Immature natural killer cell (primary cell): ENCODE measurements at places on chromosomes 7 and 10. TPM values are rescaled to one million over a fixed set of nuclear protein-coding genes. Genes with fewer than 3 reads are reported as not detected.

SPDYE5 gene
- not detected for polyA plus RNA-seq

DNA sequence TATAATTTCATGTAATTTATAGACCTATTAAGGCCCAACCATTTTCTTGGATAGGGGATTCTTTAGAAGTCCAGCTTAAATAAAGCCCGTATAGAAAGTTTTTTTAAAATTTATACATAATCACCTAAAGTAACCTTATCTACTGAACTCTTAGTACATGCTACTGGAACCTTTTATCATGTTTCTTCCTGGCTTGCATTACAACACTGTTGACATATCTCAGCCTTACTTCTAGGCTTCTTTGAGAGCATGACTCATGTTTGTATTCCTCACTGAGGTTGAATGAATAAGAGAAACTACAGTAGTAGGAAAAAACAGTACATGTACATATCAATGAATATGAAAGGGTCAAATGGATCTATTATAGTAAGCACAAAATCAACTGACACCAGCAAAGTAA lies 8.2 kb upstream of the MAGI2 start:
- H3K4me1 ChIP-seq, result no peaks in the 10 kb centered on the region
- no peaks in the 10 kb centered on the region for H3K36me3 ChIP-seq
- H3K27me3 ChIP-seq, result no peaks in the 10 kb centered on the region
- no peak overlapping the region for H3K4me3 ChIP-seq

DNA sequence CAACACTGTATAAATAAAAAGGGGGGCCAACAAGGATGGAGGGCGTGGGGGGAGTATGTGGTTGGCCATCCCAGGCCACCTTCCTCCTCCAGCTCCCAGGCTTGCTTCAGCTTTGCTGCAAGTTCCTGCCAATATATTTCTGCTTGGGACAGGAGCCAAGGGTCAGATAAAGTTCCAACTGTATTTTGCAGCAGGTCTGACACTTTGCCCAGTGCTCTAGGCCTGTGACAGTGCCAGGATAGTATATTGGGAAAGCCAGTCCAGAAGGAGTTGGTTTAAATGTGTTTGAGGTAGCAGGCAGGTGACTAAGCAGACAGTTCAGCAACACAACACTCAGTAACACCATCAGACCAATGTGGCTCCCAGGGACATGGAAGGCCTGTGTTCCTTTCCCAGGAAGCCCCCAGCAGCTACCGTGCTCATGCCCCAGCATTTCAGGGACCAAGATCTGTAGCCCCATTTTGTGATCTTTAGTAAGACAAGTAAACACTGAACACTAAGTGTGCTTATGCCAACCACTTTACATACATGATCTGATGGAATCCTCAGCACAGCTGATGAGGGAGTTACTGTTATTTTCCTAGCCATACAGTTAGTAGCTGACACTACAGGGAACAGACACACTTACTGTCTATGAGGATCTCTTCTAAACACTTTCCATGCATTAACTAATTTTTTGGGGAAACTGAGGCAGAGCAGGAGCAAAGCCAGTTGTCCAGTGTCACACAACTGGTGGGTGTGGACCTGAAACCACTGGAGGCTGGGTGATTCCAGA lies 38.9 kb downstream of the DNAJB12 start:
- no peak overlapping the region for H3K4me3 ChIP-seq
- peaks cover 15% of the 10 kb centered on the region for H3K27me3 ChIP-seq
- DNase-seq, result no peak
- peaks cover 57% of the 10 kb centered on the region for H3K4me1 ChIP-seq
- no peaks in the 10 kb centered on the region for H3K36me3 ChIP-seq
- H3K27ac ChIP-seq, result peak overlapping the region; percentile 75

DNA sequence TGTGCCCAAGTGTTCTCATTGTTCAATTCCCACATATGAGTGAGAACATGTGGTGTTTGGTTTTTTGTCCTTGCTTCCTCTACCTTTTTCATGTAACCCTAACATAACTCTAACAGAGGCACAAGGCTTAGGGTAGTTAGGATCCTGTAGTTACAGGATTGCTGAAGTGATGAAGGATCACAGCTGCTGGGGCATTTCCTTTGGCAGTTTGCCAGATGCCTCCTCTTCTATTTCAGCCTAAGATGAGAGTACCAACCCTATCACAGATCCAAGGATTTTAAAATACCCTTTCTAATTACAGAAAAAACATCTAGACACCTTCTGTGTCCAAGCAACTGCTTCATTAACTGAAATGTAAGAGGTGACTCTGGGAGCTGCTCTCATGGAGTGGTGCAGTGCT lies 141.7 kb upstream of the COL1A2 start:
- no peaks in the 10 kb centered on the region for H3K4me1 ChIP-seq
- no peak overlapping the region for H3K27ac ChIP-seq
- no peak overlapping the region for H3K4me3 ChIP-seq
- no peak for DNase-seq
- H3K27me3 ChIP-seq, result no peaks in the 10 kb centered on the region

GRCh38 chr10:120494313-120494710 lies 37.3 kb downstream of the PLPP4 start:
- no peak overlapping the region for H3K27ac ChIP-seq
- H3K36me3 ChIP-seq, result no peaks in the 10 kb centered on the region
- no peaks in the 10 kb centered on the region for H3K4me1 ChIP-seq
- H3K27me3 ChIP-seq, result peaks cover 5% of the 10 kb centered on the region
- H3K4me3 ChIP-seq, result no peak overlapping the region

DNA sequence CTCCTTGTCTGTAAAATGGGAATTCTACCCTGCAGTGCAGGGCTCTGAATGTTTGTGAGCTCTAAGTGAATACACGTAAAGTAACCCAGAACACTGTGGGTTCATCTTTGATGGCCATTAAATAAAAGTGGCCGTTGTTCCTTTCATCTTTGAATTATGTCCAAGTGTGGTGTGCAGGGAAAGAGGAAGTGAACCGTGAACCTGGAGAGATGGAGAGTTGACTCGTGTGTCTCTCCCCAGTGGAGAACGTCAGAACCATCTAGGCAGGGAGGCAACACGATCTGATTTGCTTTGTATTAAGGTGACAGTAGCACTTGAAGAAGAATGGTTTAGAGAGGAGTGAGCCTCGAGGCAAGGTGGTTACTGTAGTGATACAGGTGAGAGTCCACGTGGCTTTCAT lies 93.5 kb upstream of the GJD4 start:
- H3K4me1 ChIP-seq, result peaks cover 39% of the 10 kb centered on the region
- H3K27me3 ChIP-seq, result no peaks in the 10 kb centered on the region
- H3K36me3 ChIP-seq, result no peaks in the 10 kb centered on the region
- no peak for DNase-seq

DNA sequence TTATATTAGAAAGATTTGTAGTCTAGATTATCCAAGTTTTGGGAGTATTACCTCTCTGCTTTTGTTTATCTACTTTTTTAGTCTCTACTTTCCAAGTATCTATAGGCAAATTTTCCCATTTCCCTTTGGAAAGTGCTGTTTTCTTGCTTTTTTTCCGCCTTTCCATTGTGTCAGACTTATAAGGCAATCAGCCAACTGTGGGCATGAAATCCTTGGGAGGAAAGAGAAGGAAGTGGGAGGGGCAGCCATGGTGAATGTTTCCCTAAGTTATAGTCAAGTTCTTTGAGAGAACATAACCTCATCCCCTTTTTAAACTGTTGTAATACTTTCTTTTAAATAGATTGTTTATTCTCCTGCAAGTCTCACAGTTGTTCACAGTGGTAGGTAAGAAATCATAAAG lies 52.6 kb downstream of the PTEN start:
- H3K36me3 ChIP-seq, result peaks cover 38% of the 10 kb centered on the region
- H3K4me3 ChIP-seq, result no peak overlapping the region
- no peaks in the 10 kb centered on the region for H3K27me3 ChIP-seq
- no peak for DNase-seq
- H3K27ac ChIP-seq, result no peak overlapping the region
- H3K4me1 ChIP-seq, result peaks cover 83% of the 10 kb centered on the region
